ENCODE measurements at places on chromosomes 7 and 10.

GRCh38 chr7:28182071-28182471 is 1.5 kb upstream of the JAZF1 start:
- no peak for DNase-seq

GRCh38 chr7:92725161-92725925 is 111.0 kb downstream of the CDK6 start:
- no peak for DNase-seq

DNA sequence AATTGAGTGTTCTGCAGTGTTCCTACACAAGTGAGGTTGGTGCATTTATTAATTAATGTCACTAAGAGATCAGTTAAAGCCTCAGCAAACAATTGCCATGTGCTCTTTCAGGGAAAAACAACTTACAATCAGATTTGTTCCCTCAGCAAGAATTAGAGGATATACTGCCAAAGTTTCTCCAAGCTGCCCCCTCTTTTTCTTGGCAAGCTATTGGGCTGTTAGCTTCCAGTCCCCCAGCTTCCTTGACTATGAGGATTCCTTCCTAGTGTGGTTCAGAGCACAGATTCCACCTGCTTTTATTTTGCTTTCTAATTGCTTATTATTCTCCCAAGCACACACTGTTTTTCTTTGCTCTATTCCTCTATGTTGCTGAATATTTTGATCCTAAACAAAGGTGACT is 112.7 kb downstream of the RBM20 start:
- DNase-seq, result no peak

DNA sequence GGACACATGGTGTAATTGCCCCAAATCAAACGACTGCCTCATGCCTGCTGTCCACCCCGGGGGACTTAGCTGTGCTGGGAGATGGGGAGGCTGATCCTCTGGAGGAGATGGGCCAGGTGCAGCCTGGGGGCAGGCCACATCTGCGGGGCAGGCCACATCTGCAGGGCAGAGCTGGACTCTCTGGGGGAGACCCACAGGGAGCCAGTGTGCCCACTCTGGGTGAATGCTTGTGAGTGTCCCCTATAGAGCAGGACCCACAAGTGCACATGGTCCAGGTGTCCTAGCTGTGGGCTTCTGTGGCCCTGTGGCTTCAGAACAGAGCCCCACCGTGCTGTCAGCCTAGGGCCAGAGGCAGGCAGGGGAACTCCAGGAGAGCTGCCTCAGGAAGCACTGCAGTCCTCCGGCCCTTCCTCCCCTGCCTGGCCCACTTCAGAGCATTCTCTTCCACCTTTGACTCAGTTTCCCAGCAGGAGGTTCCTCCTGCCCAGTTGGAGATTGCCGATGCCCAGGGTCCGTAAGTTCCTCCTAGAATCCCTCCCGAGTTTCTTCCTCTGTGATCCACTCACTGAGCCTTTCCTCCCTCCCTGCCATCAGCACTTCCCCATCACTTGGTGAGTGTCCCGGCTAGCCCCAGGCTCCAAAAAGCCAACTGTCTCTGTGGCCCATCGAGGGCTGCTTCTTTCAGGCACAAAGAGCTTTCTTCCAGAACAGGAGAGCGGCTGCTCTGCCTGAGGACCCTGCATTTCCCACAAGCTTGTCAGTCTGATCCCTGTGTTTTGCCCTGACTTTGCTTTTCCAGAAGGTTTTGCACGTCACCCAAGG is 50.3 kb downstream of the ADCYAP1R1 start:
- DNase-seq, result no peak

DNA sequence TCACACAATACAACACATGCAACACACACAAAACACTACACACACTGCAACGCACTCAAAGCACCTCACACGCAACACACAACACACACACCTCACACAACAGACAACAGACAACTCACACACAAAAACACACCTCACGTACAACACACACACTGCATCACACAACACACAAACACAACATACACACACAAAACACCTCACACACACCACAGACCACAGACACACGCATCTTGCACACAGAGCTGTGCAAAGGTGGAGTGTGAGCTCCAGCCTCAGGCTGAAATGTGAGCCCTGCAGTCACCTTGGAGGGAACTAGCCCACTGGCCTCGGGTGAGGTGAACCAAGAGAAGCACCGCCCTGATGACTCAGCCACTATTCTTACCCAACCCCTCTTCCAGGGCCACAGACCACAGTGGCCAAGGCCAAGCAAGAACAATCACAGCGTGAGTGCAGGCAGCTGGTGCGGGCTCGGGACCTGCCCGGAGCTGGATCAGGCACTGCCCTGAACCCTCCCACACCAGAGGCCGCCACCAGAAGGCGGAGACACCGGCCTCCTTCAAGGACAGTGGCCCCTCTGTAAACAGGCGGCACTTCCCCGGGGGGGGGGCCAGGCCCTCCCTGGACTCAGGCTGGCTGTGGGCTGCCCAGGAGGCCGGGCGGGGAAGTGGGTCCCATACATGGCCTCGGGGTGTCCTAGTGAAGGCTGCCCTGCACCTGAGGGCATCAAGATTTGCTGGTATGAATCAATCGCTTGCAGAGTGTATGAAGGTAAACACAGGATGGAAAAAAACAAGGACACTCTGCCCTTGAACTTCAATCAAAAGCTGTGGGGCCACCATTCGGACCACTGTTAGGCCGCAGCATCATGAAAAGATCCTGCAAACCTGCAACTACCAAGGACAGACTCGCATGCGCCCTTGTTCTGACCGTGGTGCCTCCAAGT is 106.7 kb downstream of the TNS3 start:
- no peak for DNase-seq

DNA sequence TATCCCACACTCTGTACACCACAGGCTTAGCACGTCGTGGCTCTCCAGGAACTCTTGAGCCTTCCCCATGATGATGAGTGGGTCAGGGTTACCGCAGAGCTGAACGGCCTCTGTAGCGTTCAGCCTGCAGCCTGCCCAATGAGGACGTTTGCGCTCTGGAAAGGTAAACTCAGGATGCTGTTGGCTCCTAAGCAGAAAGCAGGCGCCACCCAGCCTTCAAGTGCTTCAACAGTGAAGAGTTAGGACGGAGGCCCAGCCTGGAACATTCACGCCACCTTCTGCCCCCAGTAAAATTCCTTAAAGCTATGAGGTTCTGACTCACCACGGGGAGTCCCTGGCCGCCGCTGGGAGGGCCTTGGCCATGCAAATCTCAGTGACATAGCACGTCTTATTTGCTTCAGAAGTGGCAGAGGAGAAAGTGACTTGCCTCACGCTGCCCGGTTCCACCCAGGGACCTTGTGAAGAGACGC is 161.5 kb upstream of the SH2B2 start:
- DNase-seq, result peak; percentile 25

DNA sequence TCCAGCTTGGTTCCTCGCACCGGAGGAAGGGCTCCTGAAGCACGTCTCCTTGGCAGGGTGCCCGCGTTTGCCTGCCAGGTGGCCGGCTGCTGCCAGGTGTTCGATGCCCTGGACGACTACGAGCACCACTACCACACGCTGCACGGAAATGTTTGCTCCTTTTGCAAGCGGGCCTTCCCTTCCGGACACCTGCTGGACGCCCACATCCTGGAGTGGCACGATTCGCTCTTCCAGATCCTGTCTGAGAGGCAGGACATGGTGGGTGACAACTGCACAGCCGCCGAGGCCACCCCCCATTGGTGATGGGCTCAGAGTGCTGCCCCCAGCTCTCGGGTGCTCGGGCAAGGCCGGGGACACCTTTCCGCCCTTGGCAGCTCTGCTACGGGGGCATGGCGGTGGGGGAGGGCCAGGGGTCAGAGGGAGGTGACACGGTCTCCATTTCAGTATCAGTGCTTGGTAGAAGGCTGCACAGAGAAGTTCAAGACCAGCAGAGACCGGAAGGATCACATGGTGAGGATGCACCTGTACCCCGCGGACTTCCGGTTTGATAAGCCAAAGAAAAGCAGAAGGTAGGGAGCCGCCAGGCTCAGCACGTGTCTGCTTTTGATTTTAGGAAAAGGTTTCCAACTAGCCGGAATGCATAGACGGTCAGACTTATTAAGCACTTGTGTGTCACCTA is 1.1 kb downstream of the ZNF511 start:
- DNase-seq, result no peak

- DNase-seq, result no peak
Observed at GRCh38 chr7:45670717-45671116, 96.5 kb downstream of the ADCY1 start.

GRCh38 chr10:116263870-116264655 is 8.9 kb downstream of the GFRA1 start:
- no peak for DNase-seq

DNA sequence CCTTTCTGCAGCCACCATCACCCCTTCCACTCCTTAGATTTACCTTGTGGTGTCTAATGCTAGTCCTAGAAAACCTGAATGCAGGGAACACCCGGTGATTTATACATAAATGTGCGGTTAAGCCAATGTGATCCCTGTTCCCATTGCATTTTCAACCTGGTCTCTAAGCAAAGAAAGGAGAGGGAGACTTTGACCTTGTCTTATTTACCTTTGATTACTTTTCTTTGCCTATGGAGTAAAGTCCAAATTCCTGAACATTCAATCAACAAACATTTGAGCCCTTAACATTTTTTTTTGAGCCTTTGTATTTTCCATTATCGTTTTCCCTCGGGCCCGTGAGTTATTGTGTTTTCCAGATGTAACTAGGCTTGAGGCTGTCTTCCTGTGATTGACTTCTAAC is 233.9 kb downstream of the ZNF248 start:
- no peak for DNase-seq

- DNase-seq, result no peak
Observed at GRCh38 chr7:31512166-31512565, 1.7 kb upstream of the ITPRID1 start.

GRCh38 chr7:110522061-110522760 is 568.7 kb upstream of the LRRN3 start:
- DNase-seq, result no peak

DNA sequence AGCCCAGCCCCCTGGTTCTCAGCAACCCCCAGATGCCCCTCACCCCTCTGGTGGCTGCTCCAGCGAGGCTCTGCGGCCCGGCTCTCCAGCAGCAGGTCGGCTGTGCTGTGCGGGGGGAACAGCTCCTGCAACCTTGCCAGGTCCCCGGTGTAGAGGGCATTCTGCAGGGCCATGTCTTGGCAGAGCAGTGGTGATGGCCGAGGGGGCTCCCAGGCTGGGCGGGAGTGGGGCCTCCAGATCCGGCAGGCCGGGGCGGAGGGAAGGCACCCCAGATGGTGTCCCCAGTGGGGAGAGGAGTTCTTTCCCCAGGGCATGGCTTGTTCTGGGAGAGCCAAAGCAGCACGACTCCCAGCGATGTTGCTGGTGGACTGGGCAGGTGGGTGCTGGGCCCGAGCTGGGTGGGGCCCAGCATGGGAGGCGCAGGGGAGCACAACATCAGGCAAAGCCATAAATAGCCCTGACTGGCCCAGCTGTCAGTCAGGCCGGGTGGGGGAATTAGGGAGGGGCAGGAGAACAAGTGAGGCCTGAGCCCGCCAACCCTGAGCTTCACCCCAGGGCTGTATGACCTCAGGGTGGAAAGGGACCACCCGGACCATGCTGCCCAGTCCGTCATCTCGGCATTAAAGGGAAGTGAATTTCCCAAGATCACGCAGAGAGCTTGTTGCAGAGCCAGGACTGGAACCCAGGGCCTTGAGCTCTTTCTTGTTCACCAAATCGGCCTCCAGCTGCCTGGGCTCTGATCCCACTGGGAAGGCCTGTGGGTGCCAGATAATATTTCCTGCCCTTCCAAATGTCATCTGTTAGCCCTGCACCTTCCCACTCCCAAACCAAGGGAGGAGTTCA is 580 bp upstream of the ASB10 start:
- no peak for DNase-seq

- no peak for DNase-seq
Observed at GRCh38 chr7:10767771-10768170, 205.9 kb upstream of the PHF14 start.

DNA sequence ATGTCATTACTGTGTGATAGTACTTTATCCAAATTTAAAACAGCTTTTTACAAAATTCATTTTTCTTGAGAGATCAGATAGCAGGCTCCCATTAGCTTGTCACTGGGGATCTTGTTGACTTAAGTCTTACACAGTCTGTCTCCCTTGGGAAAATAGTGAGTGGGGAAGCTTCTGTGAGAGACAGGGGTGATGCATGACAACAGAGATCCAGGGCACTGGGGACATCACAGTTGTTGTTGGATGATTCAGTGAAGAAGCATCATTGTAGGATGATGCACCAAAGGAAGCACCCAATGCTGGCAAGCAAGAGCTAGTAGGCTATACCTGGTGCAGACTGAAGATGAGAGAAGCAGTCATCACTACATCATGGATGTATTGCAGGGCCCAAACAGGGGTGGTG is 284.7 kb downstream of the HDAC9 start:
- no peak for DNase-seq

DNA sequence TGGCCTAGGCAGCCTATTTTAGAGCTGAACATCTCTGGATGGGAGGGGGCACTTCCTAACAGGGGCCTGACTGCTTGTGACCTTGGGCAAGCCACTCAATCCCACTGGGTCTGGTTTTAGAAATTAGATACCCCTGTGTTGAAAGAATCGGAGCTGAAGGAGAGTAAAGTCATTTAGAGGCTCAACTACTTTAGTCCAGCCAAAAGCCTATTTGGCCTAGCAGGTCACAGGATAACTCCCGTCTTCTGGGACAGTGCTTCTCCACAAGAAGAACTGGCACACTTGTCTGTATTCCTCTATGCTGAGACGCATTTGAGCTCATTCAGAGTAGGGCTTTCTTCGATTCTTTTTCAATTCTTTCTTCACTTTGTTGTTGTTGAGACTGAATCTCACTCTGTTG is 224.2 kb downstream of the CHCHD3 start:
- DNase-seq, result no peak

GRCh38 chr10:126528315-126528835 is 140.1 kb upstream of the ADAM12 start:
- no peak for DNase-seq

- DNase-seq, result no peak
Observed at GRCh38 chr7:147646568-147646967, 944.0 kb upstream of the C7orf33 start.

GRCh38 chr10:6667679-6668270 is 87.7 kb upstream of the PRKCQ start:
- DNase-seq, result peak; percentile 0

- DNase-seq, result peak; percentile 61
Observed at GRCh38 chr7:132622081-132622480, 45.8 kb upstream of the PLXNA4 start.

All from fibroblast of skin of left quadriceps (primary cell).